ENCODE measurements at places on chromosomes 2 and 18.

DNA sequence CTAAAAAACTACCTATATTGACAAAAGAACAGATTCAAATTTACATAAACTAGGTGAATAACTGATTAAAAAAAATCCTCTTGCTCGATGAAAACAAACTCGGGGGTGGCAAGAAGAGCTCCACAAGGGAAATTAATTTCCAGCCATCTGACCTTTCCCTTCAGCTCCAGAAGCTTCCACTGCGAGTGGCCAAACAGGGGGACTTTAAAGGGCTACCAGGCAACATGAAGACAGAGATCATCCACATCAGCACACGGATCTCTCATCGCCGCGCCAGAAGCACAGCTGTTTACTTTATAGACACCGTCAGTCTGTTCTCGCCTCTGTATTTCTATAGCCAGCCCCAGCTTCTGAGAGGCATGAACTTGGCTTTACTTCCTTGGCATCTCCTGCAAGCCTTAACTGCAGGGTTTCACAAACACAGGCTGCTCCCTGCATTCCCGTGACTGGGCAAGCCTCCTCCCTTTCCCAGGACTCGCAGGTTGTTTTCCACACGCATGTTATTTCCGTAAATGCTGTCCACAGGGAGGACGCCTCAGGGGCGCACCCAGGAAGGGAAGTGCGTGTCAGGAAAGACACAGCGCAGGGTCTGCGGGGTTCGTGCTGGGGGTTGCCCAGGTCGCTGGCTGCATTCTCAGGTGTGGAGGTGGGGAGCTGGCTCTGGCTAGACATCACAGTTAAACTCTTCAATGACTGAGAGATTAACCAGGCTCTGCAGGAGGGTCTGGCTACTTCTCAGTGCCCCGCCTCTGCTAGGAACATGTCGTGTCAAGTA, 85.0 kb downstream of the USP40 start:
- DNase-seq: no peak

DNA sequence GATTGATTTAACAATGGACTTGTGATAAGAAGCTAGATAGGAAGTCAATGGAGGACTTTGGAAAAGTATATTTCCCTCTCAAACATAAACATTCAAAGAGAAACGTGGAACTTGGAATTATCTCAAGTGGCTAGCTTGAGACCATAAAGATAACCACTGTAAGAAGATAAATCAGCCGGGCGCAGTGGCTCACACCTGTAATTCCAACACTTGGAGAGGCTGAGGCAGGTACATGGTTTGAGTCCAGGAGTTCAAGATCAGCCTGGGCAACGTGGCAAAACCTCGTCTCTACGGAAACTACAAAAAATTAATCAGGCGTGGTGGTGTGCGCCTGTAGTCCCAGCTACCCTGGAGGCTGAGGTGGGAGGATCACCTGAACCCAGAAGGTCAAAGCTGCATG, 405.9 kb upstream of the ACVR2A start:
- no peak for DNase-seq

- no peak for DNase-seq
Measured at GRCh38 chr2:56170988-56171387, 12.8 kb upstream of the CCDC85A start.

DNA sequence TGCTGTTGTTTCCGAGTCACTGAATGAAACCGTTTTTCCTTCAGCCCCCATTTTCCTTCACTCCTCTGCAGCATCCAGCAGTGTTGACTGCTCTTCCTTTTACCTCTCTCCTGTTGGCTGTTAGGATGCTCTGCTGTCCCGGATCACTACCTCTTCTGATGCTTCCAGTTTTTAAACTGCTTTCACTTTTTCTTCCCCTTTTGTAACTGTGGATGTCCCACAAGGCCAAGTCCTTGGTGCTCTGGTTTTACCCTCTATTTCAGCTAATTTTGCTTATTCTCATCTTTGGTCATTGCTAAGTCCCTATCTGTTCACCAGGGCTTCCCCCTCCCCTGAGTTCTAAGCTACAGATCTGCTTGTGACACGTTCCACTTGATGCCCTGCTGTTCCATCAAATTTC, 39.4 kb upstream of the MAP4K3 start:
- no peak for DNase-seq

DNA sequence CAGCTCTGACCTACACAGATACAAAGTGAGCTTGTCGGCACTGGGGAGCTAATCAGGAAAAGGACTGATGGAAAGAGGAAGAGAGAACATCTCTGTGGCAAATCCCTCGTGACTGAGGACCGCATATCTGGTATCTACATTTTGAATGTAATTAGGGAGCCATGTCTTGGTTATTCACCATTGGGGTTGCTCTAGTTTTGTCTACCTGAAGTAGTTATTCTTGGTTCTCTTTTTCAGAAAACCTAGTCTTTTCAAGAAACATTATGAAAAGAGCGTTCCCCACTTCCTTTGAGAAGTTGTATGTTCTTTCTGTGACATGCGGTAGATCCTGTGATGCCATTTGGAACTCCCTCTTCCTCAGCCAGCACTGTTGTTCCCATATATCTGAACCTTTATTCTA, 104.4 kb downstream of the DOCK10 start:
- DNase-seq: no peak

GRCh38 chr18:9750112-9750511, 42.0 kb downstream of the RAB31 start:
- no peak for DNase-seq

DNA sequence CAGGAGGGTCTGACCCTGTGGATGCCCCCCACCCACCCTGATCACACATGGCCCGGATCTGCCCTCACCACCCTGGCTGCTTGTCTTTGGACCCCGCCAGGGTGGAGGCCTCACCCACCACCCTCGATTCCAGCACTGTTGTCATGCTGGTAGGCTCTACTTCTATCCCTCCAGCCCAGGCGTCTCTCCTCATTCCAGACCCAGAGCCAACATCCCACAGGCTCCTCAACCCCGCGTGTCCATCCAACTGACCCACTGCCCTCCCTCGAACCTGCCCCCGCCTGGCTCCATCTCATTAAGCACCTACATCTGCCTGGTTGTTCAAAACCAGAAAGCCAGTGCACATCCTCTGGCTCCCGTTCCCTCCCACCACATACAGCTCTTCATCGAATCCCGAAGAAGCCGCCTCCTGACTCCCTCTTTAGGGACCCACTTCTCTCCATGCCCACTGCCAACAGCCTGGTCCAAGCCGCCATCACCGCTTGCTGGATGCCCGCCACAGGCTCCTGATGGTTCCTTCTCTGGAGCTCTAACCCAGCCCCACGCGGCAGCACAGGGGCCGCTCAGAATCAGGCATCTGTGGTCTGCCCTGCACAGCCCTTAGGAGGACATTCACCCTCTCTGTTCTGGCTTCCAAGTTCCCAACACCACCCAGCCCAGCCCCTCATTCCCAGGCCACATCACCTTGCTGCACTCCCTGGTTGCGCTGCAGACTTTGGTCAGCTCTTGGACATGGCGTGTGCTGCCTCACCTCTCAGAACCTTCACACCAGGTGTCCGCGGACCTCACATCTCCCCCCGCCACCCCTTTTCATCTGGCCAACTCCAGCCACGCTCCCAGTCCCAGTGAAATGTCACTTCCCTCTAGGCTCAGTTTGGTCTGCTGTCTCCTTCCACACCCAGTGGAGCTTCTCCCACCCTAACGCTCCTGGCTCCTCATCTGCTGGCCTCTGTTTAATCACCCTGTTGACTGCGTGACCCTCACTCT, 43.0 kb downstream of the EMX1 start:
- no peak for DNase-seq

DNA sequence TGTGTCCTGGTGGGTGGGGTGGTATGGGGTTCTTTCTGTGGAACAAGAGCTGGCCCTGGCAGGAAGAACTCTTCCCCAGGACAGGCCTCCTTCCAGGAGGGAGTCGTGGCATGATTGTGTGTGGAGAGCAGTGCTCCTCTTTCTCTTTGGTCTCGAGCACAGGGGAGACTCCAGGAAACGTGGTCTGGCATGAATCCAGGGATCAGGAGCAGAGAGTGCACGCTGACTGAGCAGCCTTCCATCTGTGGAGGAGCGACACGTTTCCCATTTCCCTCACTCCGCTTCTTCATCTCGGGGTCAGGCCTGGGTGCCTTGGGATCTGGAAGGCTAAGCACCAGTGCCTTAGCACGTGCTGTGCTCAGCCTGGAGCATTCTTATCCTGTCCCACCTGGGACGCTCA, 132.0 kb upstream of the HDAC4 start:
- no peak for DNase-seq

All from smooth muscle cell of the brain vasculature (primary cell).